ENCODE measurements at places on chromosomes 6 and 20.

DNA sequence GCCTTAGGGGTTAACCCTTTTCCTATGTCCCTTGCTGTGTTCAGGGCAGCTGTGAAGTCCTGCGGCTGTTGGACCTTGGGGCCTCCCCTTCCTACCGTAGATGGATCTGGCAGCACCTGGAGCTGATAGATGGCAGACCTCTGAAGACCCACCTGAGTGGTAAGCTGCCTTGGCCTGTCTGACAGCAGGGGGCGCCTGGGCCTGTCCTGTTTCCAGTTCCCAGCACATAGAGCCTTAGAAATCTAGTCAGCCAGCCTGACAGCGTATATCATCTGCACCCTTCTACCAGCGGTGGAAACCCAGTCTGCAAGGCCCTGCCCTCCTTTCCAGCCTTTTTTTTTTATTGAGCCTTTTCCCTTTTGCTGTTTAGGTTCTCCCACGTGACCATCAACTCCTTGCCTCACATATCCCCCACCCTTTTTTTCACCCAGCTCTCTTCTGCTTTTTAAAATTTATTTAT lies 26.6 kb downstream of the CNBD2 start:
- peak; percentile 91 for DNase-seq

DNA sequence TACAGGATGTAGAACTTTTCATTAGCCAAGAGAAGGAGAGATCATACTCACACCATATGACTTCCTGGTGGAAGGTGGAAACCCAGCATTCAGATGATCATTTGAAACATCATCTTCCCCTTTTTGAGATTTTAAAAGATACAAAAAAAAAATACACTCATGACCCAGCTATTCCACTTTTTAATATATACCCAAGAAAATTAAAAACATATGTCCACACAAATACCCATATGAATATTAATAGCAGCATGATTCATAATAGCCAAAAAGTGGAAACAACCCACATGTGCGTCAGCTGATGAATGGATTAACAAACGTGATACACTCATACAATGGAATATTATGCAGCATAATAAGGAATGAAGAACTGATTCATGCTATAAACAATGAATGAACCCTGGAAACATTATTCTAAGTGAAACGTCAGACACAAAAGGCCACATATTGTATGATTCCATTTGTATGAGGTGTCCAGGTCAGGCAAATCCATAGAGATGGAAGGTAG lies 130.0 kb upstream of the SGK1 start:
- no peak for DNase-seq

GRCh38 chr6:47512872-47513271 lies 35.3 kb downstream of the CD2AP start:
- DNase-seq: no peak

DNA sequence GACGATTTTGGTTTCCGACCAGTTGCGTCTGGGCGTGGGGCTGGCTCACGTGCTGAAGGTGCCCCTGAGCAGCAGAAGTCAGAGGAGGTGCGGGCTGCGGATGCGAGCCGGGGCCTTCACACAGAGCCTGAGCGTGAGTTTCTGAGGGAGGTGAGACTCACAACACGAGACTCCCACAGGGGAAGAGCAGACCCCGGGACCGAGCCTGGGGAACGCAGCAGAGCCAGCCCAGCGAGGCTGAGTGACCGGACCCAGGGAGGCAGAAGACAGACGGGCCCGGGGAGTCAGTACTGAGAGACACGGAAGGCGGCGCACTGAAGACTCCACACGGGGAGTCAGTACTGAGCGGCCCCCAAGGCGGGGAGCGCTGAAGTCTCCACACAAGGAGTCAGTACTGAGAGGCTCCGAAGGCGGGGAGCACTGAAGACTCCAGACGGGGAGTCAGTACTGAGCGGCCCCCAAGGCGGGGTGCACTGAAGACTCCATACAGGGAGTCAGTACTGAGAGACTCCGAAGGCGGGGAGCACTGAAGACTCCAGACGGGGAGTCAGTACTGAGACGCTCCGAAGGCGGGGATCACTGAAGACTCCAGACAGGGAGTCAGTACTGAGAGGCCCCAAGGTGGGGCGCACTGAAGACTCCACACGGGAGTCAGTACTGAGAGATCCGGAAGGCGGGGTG lies 77.8 kb downstream of the DLL1 start:
- peak; percentile 35 for DNase-seq

GRCh38 chr6:118280210-118280609 lies 267.9 kb upstream of the PLN start:
- no peak for DNase-seq

DNA sequence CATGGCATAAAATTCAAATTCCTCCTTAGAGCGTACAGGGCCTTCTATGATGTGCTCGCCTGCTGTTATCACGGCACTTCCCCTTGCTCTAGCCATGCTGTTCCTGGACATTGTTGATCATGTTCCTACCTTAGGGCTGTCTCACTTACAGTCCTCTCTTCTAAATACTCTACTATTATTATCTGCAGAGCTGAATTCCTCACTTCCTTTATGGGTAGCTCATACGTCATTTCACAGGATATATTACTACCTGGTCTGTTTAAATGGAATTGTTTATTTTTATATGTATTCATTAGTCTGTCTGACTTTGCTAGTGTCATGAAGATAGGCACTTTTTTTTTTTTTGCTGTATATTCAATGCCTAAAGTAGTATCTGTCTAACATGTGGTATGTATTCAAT lies 94.7 kb upstream of the FLRT3 start:
- DNase-seq: no peak

DNA sequence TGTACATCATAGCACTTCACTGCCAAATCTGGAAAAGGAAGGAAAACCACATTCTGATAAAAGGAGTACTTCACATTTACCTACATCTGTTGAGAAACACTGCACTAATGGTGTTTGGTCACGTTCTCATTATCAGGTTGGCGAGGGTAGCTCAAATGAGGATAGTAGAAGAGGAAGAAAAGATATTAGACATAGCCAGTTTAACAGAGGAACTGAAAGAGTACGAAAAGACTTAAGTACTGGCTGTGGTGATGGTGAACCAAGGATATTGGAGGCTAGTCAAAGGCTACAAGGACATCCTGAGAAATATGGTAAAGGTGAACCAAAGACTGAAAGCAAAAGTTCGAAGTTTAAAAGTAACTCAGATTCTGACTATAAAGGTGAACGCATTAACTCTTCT lies 32.0 kb upstream of the GJA10 start:
- DNase-seq: no peak

- DNase-seq: no peak
Measured at GRCh38 chr20:62363920-62364851, 2.9 kb downstream of the LAMA5 start.

DNA sequence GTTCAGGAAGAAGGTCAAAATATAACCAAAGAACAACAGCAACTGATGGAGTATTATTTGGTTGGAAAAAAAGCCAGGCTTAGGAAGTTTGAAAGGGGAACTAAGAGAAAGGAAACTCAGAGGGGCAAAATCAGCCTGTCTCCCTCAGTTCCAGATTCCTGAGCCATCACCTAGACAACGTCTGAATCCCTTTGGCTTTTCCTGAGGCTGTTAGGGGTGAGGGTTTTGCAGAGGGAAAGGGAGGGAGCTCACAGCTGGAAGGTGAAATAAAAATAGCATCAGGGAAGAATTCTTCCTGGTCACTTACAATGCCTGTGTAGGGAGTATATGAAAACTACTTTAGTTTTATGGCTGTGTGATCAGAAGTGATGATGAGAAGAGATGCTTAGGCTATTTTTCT lies 100.5 kb downstream of the SOBP start:
- DNase-seq: no peak

DNA sequence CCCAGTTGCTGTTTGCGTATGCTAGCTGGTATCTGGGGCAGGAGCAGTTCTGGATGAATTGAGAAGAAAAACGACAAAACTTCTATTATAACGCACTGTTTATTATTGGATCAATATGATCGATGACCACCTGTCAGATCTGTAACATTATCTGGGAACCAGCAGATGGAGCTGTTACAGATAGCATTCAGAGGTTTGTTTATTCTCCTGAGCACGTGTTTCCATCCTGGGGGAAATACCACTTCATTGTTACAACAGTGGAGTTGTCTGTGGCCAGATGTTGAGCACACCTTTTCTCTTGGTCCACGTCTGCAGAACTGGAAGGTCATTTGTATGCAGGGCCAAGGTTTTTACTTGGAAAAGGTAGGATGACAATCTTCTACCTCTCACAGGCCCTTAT lies 16.0 kb upstream of the NKX2-2 start:
- DNase-seq: no peak

GRCh38 chr6:75693534-75693933 lies 55.5 kb upstream of the MYO6 start:
- DNase-seq: no peak

DNA sequence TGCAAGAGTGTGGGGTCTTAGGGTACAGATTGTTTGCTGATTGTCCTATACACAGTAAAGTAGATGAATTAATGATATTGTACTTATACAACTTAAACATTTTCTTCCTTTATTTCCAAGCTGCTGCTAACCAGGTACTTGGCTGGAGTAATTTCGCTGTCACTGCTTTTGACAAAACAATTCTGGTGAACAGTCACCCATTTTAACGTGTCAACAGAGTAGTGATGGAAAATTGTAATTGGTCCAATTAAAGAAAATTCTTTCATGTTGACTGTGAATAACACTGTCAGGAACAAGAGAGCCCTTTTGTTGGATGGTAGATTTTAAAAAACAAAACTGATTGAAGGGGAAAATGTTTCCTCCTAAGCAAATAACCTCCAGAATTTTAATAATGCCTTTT lies 26.4 kb upstream of the MROH8 start:
- DNase-seq: no peak

GRCh38 chr6:35510916-35511561 lies 1.7 kb downstream of the TULP1 start:
- no peak for DNase-seq

- DNase-seq: peak; percentile 69
Measured at GRCh38 chr6:137799950-137800568, 67.0 kb upstream of the TNFAIP3 start.

GRCh38 chr20:40433341-40433861 lies 255.6 kb downstream of the MAFB start:
- DNase-seq: no peak

DNA sequence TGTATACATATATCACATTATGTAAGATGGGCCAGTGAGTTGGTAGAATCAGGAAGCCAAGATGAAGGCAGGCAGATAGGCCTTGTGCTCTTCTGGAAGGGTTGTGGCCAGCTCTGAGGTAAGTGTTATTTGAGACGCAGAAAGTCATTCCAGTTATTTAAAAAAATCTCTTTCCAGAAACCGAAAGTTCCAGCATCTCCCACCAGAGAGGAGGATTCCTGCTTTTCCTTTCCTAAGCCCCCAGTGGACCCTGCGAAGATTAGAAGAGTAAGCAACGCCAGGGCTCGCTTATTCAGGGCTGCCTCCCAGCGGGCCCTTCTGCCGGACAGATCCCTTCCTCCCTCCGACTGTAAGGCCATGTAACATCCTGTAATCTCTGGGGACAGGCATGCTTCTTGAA lies 20.4 kb downstream of the ARMC2 start:
- DNase-seq: no peak

DNA sequence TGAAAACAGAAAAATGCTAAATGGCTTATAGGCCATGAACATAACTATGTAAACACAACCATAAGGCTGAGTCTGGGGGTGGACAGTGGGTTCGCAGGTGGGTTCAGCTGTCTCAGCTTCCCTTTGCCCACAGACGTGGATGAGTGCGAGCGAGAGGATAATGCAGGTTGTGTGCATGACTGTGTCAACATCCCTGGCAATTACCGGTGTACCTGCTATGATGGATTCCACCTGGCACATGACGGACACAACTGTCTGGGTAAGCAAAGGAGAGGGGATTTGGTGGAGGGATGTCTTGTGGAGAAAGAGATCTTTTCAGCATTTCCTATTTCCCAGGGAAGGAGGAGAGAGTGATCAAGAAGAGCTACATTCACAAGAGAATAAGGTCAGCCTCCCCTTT lies 14.7 kb downstream of the SCUBE3 start:
- no peak for DNase-seq

DNA sequence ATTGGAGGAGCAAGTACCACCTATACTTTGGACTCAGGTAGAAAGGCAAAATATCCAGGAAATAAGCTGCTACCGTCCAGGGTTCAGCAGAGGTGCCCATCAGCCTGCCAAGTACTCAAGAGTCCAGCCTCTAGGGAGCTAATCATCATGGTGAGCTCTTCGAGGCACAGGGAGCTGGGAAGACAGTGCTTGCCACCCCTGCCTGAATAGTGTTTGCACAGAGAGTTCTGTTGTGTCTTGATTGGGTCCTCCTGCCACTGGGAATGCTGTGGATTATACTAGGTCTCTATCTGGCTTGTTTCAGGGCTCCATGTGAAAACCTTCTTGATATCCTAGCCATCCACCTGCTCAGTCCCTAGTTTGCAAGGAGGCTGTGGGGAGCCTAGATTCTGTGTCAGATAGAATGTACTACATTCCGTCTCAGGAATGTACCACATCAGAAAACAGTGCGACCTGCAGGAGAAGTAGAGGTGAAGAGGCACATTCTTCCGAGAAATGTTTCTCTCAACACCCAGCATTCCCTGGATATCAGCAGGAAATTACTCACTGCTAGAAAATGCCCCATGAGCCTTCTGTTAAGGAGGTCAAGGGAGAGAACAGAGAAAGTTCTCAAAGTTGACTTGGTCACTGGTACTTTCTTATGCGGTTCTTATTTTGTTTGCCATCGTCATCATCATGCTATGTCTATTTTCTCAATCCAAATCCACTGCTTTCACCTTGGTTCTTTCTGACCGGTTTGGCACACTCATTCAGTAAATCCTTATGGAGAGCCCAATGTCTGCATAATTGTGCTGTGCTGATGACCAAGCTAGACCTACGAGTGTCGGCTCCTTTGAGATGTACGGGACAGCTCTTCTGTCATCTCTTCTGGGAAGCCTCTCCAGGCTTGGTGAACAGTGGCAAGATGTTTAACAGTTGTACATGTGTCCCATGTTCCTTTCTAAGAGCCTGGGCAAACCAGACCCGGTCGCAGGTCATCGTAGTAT lies 30.7 kb downstream of the PTPN1 start:
- no peak for DNase-seq

- DNase-seq: no peak
Measured at GRCh38 chr6:112502351-112503090, 155.4 kb downstream of the RFPL4B start.

DNA sequence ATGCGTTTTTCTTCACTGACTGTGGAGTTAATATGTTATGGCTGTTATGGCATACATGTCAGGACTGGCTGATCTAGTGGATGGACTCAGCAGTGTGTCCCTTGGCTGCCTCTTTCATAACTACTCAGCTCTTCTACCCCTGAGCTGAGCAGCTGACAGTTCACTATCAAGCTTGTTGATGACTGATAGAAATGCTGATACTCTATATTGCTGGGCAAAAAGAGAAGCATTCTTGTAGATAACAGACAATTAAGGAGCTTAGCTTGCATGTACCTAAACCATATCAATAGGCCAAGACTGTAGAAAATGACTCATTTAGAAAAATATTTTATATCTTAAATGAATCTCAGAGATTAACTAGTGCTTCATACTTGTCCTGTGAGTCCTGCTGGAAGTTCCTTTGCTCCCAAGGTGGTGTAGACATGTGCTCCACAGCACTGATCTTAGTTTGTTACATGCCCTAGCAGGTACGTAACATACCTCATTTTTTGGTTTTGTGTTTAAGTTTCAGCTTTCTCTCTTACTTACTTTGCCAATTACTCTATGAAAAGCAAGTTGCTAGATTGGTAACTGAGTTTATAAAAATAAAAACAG lies 236.9 kb downstream of the GMDS start:
- DNase-seq: no peak

GRCh38 chr6:163837691-163838431 lies 423.3 kb downstream of the QKI start:
- no peak for DNase-seq

- DNase-seq: no peak
Measured at GRCh38 chr6:138215093-138215782, 3.1 kb downstream of the PBOV1 start.

Data from activated CD8-positive, alpha-beta memory T cell treated with anti-CD3 and anti-CD28 coated beads for 24 hours (primary cell).